Vagina (tissue), 2 donors: ENCODE measurements at places on chromosomes 6 and 20. TPM values are rescaled to one million over a fixed set of nuclear protein-coding genes. Genes with fewer than 3 reads are reported as not detected.

DNA sequence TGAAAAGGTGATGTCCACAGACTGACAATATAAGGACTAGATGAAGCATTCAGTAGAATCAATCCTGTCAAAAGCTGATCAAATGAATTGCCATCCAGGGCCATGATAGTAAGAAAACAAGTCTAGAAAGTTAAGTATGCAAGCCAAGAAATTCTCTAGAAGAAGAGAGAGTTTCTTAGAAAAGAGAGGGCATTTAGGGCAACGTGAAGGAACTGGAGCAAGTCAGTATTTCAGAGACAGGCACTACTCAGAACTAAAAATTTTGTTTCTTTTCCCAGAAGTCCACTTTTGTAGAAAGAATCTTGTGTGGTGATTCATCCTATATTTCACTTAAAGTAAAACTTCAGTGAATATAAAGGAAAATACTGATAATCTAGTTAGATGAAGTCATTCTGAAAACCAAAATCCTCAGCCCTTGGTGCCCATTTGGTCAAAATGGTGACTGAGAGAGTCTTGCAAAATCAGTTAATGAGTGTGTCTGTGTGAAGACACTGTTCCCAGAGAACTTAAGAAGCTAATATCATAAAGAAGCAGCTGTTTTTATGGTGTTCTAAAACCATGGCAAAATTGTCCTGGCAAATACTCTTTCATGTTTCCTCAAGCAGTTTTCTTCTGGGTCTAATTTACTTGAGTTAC lies 82.2 kb downstream of the COL19A1 start:
- no peak for DNase-seq

- no peak for DNase-seq
These were observed 79.3 kb upstream of the FOXQ1 start for GRCh38 chr6:1232578-1232977.

DPPA5 gene
- total RNA-seq = not detected

METTL24 gene
- 6.6 TPM for total RNA-seq

GRCh38 chr6:22513667-22514066 lies 55.7 kb upstream of the HDGFL1 start:
- DNase-seq = no peak

- DNase-seq = no peak
These were observed 132.4 kb downstream of the EYA2 start for GRCh38 chr20:47027042-47027441.

- no peak for DNase-seq
These were observed 224.5 kb downstream of the GMDS start for GRCh38 chr6:2020909-2021308.

DNA sequence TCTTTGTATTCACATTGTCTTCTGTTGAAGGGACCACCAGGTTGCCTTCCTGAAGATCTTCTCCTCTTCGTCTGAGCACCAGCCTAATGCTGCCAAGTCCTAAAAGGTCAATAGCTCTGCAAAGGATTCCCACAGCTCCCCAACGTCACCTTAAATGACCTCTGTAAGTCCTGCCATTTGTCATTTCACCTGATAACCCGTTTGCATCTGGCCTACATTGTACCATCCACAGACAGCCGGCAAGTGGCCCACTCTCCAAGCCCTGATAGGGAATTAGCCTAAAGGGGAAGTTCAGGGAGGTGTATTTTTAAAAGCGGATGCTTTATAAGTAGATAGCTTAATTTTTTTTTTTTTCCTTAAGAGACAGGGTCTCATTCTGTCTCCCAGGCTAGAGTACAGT lies 127.8 kb downstream of the ZMYND8 start:
- no peak for DNase-seq

DNA sequence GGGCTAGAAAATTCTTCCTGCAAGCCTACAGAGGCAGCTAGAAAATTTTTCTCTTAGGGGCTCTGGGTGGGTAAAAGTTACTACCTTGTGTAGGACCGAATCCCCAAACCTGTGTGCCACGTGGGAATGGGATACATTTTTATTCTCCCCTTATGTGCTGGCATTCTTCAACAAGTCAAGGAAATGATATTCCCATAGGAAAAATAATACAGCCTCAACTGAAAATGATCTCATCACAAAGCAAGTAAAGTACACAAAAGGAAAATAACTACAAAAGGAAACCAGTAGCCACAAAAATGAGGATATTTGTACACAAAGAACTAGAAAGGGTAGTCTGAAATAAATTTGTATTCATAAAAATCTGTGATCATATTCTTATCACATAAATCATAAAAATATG lies 298.1 kb downstream of the LAMA2 start:
- DNase-seq = no peak

TRIM40 gene
- not detected for total RNA-seq

GRCh38 chr6:148455674-148456558 lies 113.3 kb downstream of the SASH1 start:
- DNase-seq = peak; percentile 75

- DNase-seq = no peak
These were observed 15.0 kb downstream of the RAB23 start for GRCh38 chr6:57207141-57207540.

GRCh38 chr6:33297406-33297955 lies 1.3 kb downstream of the RGL2 start:
- DNase-seq = no peak

HLA-DRA gene
- 158 TPM for total RNA-seq

GRCh38 chr6:112030206-112030960 lies 23.5 kb upstream of the CCN6 start:
- no peak for DNase-seq

- no peak for DNase-seq
These were observed 27.9 kb upstream of the TBC1D7 start for GRCh38 chr6:13355999-13356785.

- DNase-seq = no peak
These were observed 1.2 kb upstream of the TP53RK start for GRCh38 chr20:46690219-46691106.

C6orf58 gene
- not detected for total RNA-seq

DNA sequence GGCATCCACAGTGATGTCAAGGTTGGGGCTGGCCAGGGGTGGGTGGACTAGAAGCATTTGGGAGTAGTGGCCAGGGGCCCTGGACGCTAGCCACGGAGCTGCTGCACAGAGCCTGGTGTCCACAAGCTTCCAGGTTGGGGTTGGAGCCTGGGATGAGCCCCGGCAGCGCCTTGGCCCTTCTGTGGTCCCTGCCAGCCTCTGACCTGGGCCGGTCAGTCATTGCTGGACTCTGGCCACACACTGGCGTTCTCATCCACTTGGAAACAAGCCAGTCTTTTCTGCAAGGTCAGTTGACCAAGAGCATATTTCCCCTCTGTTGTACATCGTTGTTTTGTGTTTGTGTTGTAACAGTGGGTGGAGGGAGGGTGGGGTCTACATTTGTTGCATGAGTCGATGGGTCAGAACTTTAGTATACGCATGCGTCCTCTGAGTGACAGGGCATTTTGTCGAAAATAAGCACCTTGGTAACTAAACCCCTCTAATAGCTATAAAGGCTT lies 8.4 kb downstream of the PSMA7 start:
- DNase-seq = no peak

DNA sequence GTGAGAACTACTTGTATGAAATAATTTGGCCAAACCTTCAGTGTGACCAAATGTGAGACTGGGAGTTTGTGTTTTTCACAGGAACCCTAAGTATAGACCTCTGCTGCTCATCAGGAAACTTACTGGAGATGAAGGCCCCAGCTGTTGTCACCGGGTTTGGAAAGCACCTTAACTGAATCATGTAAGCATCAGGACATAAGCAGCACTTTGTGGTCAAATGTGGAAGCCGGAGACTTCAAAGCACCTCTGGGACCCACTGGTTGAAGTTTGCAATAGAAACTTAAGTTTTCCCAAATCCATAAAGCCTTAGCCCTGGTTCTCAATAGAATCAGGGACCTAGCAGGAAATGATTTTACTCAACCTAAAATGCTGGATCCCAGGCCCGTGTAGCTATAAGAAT lies 14.3 kb downstream of the TTPAL start:
- DNase-seq = no peak

DNA sequence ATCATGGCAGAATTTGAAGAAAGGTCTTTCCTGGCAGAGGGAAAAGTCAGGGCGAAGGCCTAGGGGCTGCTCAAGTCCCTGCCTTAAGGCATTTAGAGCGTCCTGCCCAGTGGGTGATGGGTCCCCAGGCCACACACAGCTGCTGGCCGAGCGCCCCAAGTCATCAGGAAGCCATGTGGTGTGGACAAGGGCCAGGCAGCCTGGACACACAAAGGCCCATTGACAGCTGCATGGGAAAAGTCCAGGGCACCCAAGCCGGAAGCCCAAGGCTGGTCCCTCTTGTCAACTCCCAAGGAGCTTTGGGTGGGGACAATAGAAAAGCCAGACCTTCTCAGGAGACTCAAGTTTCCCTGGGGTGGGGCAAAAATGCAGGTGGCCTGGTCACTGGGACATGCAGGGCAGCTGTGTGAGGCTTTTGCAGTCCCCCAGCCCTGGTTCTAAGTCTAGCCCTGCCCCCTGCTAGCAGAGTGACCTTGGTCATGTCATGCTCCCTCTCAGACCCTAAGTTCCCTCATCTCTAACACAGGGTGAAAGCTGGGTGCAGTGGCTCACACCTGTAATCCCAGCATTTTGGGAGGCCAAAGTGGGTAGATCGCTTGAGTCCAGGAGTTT lies 44.3 kb upstream of the PTGIS start:
- DNase-seq = no peak

TUBE1 gene
- 38.8 TPM for total RNA-seq

NMBR gene
- total RNA-seq = not detected

RFX6 gene
- not detected for total RNA-seq

DNA sequence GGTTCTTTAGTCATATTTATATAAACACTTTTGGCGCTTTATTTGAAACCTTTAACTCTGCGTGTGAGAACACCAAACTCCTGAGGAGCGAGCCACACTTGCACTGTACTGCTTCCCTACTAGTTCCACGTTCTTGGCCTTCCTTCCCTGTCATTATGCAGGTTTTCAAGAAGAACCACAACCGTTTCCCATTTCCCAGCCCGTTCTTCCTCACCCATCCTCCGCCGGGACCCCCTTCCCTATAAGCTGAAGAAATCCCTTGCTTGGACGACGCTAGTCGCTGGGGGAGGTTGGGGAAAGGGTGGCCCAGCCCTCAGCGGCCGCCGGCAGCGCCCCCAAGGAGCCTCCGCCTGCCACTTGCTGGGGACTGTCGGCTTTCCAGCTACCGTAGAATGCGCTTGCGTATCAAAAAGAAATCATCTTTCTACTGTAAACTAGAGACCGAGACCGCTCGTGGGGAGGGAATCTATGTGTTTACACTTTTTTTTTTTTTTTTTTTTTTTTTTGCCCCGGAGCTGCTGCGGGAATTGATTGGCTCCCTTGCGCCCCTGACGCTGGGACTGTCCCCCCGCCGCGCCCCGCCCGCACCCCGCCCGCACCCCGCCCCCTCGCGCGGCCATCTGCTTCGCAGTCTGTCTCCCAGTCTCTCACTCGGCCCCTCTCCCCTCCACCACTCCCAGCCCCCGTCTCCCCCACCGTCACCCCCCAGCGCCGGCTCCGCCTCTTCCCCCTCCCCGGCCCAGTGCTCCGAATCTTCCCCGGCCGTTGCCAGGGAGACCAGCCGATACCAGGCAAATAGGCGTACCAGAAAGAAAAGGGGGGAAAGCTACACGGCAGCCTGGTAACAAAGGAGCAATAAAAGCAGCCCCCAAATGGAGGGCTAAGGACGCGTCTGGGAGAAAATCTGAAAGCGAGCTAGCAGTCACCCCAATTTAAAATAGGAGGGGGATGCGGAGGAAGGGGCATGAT lies 2.3 kb upstream of the MARCKS start:
- DNase-seq = no peak

GRCh38 chr6:18323935-18324705 lies 59.8 kb upstream of the DEK start:
- DNase-seq = no peak

DNA sequence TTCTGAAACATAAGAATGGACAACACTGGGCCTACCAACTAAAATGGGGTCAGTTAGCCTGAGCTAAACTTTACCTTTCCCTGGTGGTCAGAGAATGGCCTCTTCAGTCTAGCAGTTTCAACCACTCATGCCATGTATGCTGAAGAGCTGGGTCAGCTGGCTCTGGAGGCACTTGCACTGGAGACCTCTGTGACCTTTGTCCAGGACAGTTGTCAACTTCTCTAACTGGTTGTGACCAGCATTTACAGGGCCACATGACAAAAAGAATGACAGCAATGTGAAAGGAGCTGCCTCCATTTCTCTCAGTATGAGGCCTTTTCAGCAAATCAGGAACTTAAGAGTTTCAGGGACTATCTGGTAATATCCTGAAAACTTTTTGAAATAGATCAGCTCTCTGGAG lies 59.9 kb upstream of the TMEM30A start:
- no peak for DNase-seq

GRCh38 chr6:56771189-56771588 lies 128.5 kb upstream of the DST start:
- DNase-seq = no peak

PEDS1 gene
- total RNA-seq = 25.5 TPM
